ENCODE measurements at places on chromosomes 11 and 22.

DNA sequence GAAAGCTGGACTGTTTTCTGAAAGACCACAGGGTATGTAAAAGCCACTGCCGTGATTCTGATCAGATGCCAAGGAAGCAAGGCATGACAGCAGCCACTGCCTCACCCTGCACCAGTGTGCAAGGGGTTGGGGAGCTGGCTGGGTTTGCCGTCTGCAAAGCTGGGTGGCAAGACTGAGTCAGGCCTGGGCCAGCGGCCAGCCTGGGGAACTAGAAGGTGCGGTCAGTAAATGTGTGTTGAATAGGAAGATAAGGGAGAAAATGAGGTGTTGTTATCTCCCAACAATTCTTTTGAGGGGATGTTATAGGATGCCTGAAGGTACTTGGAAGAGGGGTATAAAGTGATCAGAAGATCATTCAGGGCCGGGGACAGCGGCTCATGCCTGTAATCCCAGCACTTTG lies 8.0 kb downstream of the VSTM5 start:
- DNase-seq: no peak

GRCh38 chr11:134807997-134808396 lies 396.0 kb upstream of the B3GAT1 start:
- DNase-seq: no peak

- no peak for DNase-seq
Measured at GRCh38 chr22:36182056-36182455, 19.6 kb downstream of the APOL4 start.

DNA sequence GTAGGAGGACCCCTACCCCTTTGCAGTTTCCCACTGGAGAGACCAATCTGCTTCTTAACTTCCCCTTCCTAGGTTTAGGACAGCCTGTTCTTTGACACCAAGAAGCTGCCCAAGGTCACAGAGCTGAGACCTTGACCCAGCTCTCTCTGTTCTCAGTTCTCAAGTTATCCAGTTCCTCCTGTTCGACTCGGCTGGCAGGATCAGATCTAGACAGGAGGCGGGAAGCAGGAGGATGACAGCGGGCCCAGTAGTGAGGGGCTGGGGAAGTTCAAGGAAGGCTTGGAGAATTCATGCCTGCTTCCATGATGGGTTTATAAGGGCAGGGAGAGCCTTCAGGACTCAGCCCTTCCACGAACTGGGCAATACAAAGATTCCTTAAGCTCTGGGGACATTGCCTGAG lies 210.6 kb downstream of the DSCAML1 start:
- no peak for DNase-seq

DNA sequence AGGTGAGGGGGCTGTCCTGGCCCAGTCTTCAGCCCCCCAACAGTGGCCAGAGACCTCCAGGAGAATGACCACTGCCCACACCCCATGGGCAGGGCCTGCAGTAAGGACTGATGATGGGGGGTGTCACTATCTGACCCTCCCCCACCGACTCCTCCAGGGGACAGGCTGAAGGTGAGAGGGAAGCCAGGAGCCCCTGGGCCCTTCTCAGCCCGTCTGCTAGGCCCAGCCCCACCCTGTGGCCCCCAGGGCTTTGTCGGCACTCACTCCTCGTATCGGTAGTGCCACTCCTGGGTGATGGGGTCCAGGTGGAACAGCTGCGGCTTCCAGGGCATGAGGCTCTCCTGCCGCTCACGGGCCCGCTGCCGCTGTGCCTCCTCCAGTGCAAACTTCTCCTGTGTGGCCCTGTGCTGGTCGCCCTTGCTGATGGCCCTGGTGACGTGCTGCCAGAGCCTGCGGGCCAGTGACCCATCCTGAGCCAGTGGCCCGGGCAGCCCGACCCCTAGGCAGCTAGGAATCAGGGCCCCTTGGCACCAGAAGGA lies 35.4 kb upstream of the CARS1 start:
- no peak for DNase-seq

DNA sequence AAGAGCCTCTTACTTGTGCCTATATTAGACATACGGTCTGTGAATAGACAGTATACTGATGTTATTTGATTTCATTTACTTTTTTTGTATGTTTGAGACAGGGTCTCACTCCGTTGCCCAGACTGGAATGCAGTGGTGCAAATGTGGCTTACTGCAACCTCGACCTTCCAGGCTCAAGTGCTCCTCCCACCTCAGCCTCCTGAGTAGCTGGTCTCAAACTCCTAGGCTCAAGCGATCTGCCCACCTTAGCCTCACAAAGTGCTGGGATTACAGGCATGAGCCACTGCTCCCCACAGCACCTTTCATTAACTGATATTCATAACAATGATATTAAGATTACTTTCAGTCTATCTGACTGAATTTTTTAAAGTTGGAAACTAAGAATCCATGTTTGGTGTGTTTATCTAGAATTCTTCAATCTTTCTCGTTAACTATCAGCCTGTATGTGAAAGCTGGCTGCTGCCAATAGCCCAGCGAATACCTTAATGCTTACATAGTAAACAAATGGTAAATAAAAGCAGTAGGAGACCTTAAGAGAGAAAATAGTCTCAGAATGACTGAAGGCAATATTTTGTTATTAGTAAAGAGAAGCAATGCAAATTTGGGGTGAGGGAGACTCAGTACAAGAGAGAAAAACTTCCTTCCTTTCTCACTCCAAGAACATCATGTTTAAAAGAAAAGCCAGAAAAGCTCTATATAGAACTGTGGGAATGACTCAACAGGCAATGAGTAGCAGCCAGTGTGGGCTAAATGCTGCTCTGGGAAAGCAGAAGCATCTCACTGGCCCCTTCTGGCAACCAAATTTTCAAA lies 101.9 kb downstream of the MRTFA start:
- no peak for DNase-seq

GRCh38 chr22:45908961-45909360 lies 68.0 kb downstream of the WNT7B start:
- no peak for DNase-seq

DNA sequence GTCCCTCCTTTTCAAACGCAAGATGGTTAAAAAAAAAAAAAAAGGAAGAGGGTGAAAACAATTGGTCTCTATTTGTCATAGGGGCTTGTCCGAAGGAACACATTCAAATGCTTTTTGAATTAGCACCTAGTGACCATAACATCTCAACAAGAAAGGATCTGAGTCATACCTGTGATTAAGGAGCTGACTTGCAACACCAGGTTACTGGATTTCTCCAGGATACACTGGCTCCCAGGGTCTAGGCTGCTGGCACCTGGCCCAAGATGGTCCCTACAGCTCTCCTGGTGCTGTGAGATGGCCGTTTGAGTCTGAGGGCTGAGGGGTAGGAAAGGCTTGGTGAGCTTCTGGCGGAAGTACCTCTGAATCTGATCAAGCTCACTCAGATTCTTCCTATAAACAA lies 28.4 kb upstream of the UCP3 start:
- DNase-seq: no peak

- no peak for DNase-seq
Measured at GRCh38 chr22:37346505-37346895, 64.2 kb downstream of the CYTH4 start.

- DNase-seq: no peak
Measured at GRCh38 chr11:6498121-6498520, 1.0 kb downstream of the DNHD1 start.

- DNase-seq: no peak
Measured at GRCh38 chr11:63854696-63855095, 15.8 kb downstream of the MARK2 start.

DNA sequence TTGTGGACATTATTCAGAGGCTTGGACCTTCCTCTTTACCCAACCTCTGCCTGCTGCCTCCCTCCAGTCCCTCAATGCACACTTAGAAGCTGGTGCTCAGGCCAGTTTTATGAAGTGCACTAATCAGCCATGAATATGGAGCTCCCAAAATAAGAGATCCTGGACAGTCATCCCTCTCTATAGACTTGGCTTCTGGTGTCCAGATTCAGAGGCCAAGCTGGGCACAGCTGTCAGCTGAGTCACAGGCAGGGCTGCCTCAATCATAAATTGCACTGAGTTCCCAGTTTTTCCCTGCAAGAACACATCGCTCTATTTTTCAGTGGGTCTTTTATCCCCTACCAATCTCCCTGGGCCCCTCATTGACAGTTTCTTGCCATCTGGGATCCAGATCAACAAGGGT lies 161.7 kb upstream of the CADM1 start:
- DNase-seq: no peak

DNA sequence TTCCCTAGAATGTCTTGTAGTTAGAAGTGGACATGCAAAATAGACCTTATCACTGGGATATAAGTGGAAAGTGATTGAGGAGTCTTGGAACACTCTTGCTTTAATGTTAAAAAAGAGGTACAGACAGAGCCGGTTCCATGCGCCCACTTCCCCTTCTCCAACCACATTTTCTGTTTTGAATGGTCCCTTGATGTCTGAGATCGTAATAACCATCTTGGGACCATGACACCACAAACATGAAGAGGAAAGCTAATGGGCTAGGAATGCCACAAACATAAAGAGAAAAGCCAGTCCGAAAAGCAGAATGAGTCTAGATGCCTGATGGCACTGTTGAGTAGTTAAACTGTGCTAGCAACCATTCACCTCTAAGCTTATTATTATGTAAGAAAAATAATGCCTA lies 54.8 kb upstream of the SPON1 start:
- no peak for DNase-seq

GRCh38 chr11:17416492-17416891 lies 28.0 kb upstream of the KCNJ11 start:
- DNase-seq: no peak

- no peak for DNase-seq
Measured at GRCh38 chr11:116215471-116216113, 557.2 kb downstream of the BUD13 start.

GRCh38 chr11:83287631-83288030 lies 1.5 kb upstream of the CCDC90B start:
- no peak for DNase-seq

- no peak for DNase-seq
Measured at GRCh38 chr11:8652140-8652539, 30.3 kb downstream of the TRIM66 start.

DNA sequence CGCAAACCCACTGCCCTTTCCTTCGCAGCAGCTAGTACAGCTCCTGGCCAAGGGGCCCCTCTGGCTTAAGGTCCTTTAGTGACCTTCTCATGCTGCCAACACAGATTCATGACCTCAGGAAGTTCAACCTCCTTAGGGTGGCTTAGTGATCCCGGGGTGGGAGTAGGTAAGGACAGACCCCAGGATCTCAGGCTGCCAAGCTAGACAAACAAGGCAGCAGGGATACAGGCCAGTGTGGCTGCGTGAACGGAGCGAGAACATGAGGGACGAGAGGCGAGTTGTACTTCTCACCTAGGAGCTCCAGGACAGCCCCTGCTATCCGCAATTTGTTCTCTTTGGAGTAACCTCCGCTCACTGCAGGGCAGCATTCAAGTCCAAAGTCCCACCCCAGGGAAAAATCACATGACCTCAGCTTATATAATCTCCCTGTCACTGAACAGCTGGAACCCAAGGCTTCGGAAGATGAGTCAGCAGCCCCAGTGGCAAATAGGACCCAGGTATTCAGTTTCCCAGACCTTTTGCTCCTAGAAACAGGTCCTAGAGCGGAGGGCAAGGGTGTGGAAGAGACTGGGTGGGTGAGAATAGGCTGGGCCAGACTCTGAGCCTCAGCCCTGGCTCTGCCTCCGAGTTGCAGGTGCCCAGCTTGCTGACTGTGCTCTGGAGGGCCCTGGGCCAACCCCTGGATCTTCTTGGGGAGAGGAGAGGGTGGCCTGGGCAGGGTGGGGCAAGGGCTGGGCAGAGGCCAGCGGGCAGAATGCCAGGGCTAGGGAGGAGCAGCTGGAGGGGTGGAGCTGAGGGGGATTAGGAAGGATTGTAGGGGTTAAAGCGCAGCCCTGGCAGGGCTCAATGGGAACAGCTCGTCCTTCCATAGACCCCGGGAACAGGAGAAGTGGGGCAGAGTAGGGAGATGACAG lies 13.1 kb downstream of the USP2 start:
- no peak for DNase-seq

DNA sequence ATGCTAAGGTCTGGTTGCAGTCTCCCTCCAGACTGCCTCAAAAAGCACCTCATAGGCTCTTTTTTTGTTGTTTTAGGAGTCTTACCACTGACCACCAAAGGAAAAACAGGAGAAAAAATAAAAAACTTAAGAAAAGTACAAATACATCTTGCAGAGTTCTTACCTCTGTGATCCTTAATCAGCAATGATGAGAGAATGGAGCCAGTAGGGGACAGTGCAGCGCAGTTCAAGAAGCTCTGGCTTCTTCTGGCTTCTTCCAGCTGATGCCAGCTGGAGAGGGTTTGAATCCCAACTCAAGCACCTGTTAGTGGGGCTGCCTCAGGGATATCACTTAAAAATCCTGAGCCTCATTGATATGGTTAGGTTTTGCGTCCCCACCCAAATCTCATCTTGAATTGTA lies 223.3 kb upstream of the ISX start:
- no peak for DNase-seq

DNA sequence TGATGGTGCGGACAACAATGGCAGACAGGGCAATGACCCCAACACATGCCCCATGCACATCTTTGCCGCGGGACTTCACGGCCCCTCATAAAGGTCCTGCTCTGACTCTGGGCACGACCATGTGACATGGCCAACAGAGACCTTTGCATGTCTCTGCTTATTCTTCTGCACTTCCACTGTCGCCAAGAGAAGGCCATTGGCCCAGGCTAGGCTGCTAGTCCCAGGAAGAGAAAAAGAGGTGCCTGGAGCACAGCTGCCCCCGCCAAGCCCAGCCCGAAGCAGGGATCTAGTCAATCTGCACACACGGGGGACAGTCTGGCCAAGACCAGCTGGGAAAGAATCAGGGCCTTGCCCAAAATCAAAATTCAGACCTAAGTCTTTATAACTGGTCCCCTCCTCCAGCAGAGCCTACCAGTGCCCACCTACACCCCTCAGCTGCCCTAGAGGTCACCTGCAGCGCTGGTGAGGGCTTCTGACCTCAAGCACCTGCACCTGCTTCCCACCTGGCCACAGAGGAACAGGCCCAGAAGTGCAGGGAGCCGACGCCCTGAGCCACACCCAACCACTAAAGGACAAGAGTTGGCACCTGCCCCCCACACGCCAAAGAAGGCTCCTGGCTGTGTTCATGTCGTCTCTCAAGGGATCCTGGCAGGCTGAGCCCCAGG lies 8.1 kb downstream of the SULT4A1 start:
- no peak for DNase-seq

GRCh38 chr22:28799606-28800307 lies 612 bp downstream of the XBP1 start:
- peak; percentile 23 for DNase-seq

DNA sequence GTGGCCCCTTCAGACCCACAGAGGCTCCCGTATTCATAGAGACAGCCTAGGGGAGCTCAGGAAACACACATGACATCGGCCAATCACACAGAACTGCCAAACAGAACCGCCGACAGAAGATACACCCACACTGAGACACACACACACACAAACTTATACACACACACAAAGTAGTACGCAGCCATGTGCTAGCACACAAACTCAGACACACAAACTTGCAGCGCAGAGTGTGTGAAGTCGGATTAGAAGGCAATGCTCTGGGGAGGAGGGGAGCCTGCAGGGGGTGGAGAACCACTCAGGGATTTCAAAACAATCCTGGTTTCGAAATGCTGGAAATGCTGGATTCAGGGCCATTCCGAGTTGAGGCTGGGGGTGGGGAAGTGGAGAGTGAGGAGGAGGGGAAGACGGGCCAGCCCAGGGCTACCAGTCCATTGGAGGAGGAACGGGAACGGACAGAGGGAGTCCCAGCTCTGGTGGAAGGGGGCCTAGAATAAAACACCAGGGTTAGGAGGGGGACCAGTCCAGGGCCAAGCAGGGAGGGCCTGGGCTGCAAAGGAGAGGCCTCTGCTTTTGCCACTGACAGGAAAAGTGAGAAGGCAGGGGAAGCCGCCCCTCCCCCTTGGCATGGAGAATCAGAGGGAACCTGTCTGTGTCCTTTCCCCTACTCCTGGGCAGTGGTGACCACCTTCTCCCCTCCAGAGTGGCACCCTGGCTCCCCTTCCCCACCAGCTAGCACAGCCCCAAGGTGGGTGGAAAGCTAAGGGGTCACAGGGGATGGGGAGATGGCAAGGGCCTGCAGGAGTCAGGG lies 4.4 kb downstream of the BCL9L start:
- no peak for DNase-seq
